ENCODE measurements at places on chromosomes 4 and X. TPM values are rescaled to one million over a fixed set of nuclear protein-coding genes. Genes with fewer than 3 reads are reported as not detected.
A peak's percentile ranks its signal among the peaks of the same experiment; 100 is the strongest.

GRCh38 chr4:70932984-70933383 is 30.8 kb downstream of the MOB1B start:
- no peaks in the 10 kb centered on the region for H3K27me3 ChIP-seq
- no peak overlapping the region for H3K27ac ChIP-seq
- H3K4me1 ChIP-seq, result peaks cover 2% of the 10 kb centered on the region
- DNase-seq, result no peak
- H3K36me3 ChIP-seq, result peaks cover 4% of the 10 kb centered on the region

- no peaks in the 10 kb centered on the region for H3K27me3 ChIP-seq
- no peaks in the 10 kb centered on the region for H3K4me1 ChIP-seq
- H3K27ac ChIP-seq, result no peak overlapping the region
- DNase-seq, result no peak
Observed at GRCh38 chr4:102569200-102569599, 68.0 kb downstream of the NFKB1 start.

- peaks cover 23% of the 10 kb centered on the region for H3K27me3 ChIP-seq
- H3K27ac ChIP-seq, result no peak overlapping the region
- peak; percentile 30 for DNase-seq
- H3K36me3 ChIP-seq, result no peaks in the 10 kb centered on the region
- H3K4me3 ChIP-seq, result peak overlapping the region; percentile 40
- H3K4me1 ChIP-seq, result no peaks in the 10 kb centered on the region
Observed at GRCh38 chrX:120305531-120306141, 5.6 kb downstream of the TMEM255A start.

DNA sequence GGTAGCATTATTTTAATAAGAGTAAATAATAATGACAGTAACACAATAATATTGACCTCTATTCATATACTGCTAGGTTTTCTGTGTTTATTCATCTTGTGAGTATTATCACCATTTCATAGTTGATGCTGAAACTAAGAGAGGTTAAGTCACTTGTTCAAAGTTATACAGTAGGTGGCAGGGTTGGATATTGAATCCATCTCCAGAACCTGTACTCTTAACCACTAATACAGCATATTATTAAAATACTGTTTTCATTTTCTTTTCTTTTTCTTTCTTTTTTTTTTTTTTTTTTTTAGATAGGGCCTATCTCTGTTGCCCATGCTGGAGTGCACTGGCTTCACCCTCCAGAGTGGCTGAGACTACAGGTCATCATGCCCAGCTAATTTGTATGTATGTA is 7.1 kb upstream of the ELF2 start:
- no peak overlapping the region for H3K4me3 ChIP-seq
- H3K27ac ChIP-seq, result no peak overlapping the region
- no peaks in the 10 kb centered on the region for H3K4me1 ChIP-seq
- no peaks in the 10 kb centered on the region for H3K27me3 ChIP-seq

GRCh38 chr4:78033861-78034260 is 23.3 kb upstream of the FRAS1 start:
- DNase-seq, result no peak
- no peaks in the 10 kb centered on the region for H3K27me3 ChIP-seq
- no peak overlapping the region for H3K27ac ChIP-seq
- 0 out of 2 replicates have a peak, but pooled peaks cover 3% of the 10 kb centered on the region for H3K36me3 ChIP-seq
- H3K4me1 ChIP-seq, result 0 out of 2 replicates have a peak, but pooled peaks cover 2% of the 10 kb centered on the region

GRCh38 chr4:40564004-40564403 is 65.7 kb downstream of the RBM47 start:
- H3K36me3 ChIP-seq, result peaks cover 3% of the 10 kb centered on the region
- no peak overlapping the region for H3K27ac ChIP-seq
- H3K27me3 ChIP-seq, result no peaks in the 10 kb centered on the region
- H3K4me3 ChIP-seq, result no peak overlapping the region

The IL21 gene
- not detected for total RNA-seq

The PCDH7 gene
- total RNA-seq, result 18.0 TPM

Data from H9 (cell line).